ENCODE measurements at places on chromosomes 1 and 21.

GRCh38 chr1:29647581-29647980 lies 411.3 kb downstream of the PTPRU start:
- H3K27ac ChIP-seq: no peak overlapping the region
- no peak for DNase-seq
- H3K4me1 ChIP-seq: no peaks in the 10 kb centered on the region
- H3K27me3 ChIP-seq: no peaks in the 10 kb centered on the region

DNA sequence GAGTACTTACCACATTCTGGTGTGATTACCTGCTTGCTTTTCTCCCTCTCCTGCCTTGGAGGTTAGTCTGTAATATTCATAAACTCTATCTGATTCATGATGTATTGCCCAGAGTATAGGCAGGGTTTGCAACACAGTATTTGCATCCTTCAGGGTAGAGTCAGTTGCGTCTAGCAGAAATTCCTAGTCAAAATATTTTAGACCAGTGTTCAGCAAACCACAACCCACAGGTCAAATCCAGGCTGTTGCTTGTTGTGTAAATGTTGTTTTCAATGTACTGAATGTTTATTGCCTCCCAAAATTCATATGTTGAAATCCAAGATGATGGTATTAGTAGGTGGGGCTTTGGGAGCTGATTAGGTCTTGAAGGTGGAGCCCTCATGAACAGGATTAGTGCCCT lies 82.9 kb downstream of the NGF start:
- no peaks in the 10 kb centered on the region for H3K36me3 ChIP-seq
- no peaks in the 10 kb centered on the region for H3K4me1 ChIP-seq
- no peak overlapping the region for H3K27ac ChIP-seq
- DNase-seq: no peak

GRCh38 chr21:33451634-33452071 lies 28.1 kb downstream of the TMEM50B start:
- no peaks in the 10 kb centered on the region for H3K36me3 ChIP-seq
- DNase-seq: no peak
- peak overlapping the region; percentile 70 for H3K27ac ChIP-seq
- H3K4me3 ChIP-seq: no peak overlapping the region
- no peaks in the 10 kb centered on the region for H3K27me3 ChIP-seq
- no peaks in the 10 kb centered on the region for H3K4me1 ChIP-seq

DNA sequence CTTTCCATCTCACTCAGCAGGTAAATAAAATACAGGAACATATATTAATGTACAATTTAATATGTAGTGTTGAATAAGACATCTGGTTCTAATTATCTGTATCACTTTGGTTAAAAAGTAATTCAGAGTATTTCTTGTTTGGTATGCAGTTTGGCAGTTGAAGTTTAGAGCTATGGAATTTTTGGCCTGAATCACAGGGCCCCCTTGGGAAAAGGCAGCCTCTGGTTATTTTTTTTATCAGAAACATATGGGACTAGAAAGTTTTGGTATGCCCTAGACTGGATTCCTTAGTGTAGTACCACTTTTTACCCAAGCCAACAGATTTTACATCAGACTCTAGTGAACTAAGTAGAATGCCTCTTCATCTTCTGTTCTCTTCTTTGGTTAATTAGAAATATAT lies 26.4 kb downstream of the CNST start:
- no peak overlapping the region for H3K4me3 ChIP-seq
- H3K27ac ChIP-seq: no peak overlapping the region
- H3K36me3 ChIP-seq: peaks cover 30% of the 10 kb centered on the region
- H3K27me3 ChIP-seq: no peaks in the 10 kb centered on the region
- no peaks in the 10 kb centered on the region for H3K4me1 ChIP-seq

GRCh38 chr1:2299131-2299627 lies 71.1 kb downstream of the SKI start:
- H3K27ac ChIP-seq: no peak overlapping the region
- no peaks in the 10 kb centered on the region for H3K4me1 ChIP-seq
- no peaks in the 10 kb centered on the region for H3K27me3 ChIP-seq
- no peak overlapping the region for H3K4me3 ChIP-seq
- H3K36me3 ChIP-seq: peaks cover 11% of the 10 kb centered on the region

GRCh38 chr1:85024736-85025135 lies 23.6 kb downstream of the MCOLN3 start:
- H3K27ac ChIP-seq: no peak overlapping the region
- no peak for DNase-seq
- no peaks in the 10 kb centered on the region for H3K36me3 ChIP-seq
- H3K4me3 ChIP-seq: no peak overlapping the region
- no peaks in the 10 kb centered on the region for H3K4me1 ChIP-seq
- no peaks in the 10 kb centered on the region for H3K27me3 ChIP-seq

DNA sequence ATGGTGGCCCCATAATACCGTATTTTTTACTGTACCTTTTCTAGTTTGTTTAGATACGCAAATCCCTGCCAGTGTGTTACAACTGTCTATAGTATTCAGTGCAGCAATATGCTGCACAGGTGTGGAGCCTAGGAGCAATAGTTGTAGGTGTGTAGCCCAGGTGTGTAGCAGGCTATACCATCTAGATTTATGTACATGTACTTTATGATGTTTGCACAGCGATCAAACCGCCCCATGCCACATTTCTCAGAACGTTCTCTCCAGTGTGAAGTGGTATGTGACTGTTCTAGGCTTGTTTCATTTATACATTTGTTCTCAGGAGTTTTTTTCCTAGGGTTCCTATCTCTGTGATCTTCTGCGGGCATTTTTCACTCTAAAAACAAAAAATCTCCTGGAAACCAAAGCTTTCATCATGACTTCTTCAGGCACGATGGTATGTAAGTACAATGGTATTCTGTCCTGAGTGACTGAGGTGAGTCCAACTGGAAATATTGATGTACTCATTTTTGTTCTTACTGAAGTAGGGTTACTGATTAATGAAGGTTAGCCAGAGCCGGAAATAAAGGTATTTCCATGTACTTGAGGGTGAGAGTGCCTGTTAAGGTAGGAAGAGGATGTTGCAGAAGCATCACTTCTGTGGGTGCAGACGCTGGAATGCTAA lies 153.0 kb downstream of the GABPA start:
- H3K27me3 ChIP-seq: no peaks in the 10 kb centered on the region
- H3K27ac ChIP-seq: peak overlapping the region; percentile 57
- peaks cover 4% of the 10 kb centered on the region for H3K4me1 ChIP-seq
- no peak overlapping the region for H3K4me3 ChIP-seq
- no peak for DNase-seq
- peaks cover 9% of the 10 kb centered on the region for H3K36me3 ChIP-seq

DNA sequence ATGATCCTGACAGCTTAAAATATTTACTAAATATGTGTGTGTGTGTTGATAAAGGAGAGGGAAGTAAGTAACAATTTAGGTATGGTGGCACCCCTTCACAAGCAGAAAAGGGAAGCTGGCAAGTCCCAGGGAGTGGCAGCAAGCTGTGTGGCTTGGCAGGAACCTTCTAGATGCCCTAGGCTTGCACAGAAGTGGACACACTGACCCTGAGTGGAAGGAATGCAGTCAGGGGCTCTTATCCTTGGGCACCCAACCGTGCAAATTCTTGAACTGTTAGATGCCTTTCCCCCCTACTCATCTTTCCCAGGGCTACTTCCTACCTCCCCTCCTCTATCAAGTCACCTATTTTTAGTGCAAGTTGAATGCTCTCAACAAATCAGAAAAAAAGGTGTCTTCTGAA lies 18.9 kb downstream of the ACP6 start:
- no peaks in the 10 kb centered on the region for H3K4me1 ChIP-seq
- H3K27me3 ChIP-seq: no peaks in the 10 kb centered on the region
- peaks cover 46% of the 10 kb centered on the region for H3K36me3 ChIP-seq
- DNase-seq: no peak
- no peak overlapping the region for H3K27ac ChIP-seq

DNA sequence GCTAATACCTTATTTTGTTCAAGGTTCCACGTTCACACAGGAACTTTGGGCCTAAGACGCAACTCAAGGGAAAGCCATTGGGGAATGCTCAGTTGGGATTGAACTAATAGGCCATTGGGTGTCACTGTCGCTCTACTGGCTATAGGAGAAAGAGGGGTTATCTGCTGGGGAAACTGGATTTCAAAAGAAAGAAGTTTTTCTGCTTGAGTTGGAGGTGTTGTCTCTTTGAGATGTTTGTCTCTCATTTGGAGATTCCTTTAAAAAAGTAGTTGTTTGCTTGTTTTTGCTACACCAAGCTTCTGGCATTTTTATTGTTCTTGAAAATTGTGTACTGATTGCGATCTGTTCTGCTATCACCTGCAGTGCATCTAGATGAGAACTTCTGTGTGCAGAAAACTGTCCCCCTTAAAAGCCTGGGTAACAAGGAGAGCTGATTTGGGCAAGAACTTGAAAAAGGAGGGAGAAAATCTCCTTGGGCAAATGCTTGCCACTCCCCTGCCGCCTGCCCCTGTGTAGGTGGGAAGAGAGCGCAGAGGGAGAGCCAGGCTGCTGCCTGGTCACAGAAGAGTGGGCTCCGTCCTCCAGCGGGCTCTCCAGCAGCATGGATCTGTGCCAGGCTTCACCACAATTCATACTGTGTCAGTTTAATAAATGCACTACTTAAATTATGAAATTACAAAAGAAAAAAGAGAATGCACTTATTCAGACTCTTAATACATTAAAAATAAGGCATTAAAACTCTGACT lies 39.9 kb downstream of the PEX14 start:
- H3K27ac ChIP-seq: no peak overlapping the region
- no peaks in the 10 kb centered on the region for H3K36me3 ChIP-seq
- no peak overlapping the region for H3K4me3 ChIP-seq
- DNase-seq: no peak
- H3K4me1 ChIP-seq: no peaks in the 10 kb centered on the region

DNA sequence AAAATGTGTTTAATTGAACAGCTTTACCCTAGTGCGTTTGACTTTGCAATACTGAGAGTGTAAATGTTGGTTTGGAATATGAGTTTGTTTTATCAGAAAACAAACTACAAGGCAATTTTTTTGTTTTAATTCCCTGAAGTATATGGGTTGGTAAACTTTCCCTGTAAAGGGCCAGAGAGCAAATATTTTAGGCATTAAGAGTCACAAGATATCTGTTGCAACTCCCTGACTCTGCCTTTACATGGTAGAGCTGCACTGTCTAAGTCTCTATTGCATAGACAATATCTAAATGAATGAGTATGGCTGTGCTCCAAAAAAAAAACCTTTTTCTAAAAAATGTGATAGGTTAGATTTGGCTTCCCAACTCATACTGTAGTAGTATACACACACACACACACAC lies 115.1 kb upstream of the PBX1 start:
- H3K27me3 ChIP-seq: no peaks in the 10 kb centered on the region
- H3K4me1 ChIP-seq: no peaks in the 10 kb centered on the region
- DNase-seq: no peak
- H3K27ac ChIP-seq: no peak overlapping the region

DNA sequence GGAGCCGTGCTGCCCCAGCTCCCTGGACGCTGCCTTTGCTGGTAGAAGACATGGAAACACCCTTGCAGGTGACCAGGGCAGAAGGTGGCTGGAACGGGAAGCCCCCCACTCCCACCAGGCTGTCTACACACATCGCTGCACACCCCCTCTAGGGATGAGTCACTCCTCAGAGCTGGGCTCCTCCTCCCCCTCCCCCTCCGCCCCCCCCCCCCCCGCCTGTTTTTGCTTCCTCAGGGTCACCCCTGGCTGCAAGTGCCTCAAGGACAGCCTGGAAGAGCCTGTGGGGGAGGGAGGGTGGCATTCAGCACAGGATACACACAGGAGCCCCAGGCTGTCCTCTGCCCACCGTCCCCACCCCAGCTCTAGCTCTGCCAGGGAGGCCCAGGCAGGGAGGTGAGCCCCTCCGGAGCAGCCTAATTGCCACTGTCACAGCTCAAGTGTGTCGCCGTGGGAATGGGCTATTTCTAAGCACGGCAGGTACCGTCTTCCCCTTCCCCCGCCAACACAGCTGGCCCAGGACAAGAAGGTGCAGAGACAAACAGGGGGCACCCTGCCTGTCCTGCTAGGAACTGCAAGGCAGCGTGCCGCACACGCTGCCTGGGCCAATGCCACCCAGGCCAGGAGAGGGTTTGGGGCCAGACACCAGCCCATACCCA lies 2.5 kb downstream of the FNDC10 start:
- H3K27me3 ChIP-seq: no peaks in the 10 kb centered on the region
- peaks cover 22% of the 10 kb centered on the region for H3K4me1 ChIP-seq
- DNase-seq: no peak
- H3K27ac ChIP-seq: no peak overlapping the region
- no peak overlapping the region for H3K4me3 ChIP-seq

DNA sequence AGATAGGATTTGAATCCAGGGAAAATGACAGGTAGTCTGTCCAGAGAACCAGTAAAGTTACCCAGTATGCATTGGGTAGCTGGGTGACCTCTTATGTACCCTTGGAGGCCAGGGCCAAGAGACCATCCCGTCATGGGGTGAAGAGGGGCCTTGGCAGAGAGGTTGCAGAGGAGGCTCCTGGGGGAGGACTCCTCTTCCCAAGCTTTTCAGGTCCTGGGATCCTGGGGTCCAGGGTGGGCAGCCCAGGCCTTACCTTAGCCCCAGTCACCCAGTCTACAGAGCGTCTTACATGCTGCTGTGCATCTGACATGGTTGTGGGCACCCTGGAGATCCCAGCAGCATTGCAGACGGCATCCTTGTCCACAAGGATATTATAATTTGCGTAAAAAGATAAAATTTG lies 14.0 kb downstream of the PMF1 start:
- H3K36me3 ChIP-seq: no peaks in the 10 kb centered on the region
- no peak overlapping the region for H3K4me3 ChIP-seq
- no peaks in the 10 kb centered on the region for H3K4me1 ChIP-seq
- DNase-seq: no peak

- H3K4me3 ChIP-seq: no peak overlapping the region
- no peaks in the 10 kb centered on the region for H3K36me3 ChIP-seq
- no peak overlapping the region for H3K27ac ChIP-seq
- no peaks in the 10 kb centered on the region for H3K4me1 ChIP-seq
Observed at GRCh38 chr21:29033301-29033700, 8.8 kb downstream of the USP16 start.

GRCh38 chr1:228358039-228358763 lies 48.4 kb downstream of the TRIM11 start:
- no peak for DNase-seq
- H3K4me1 ChIP-seq: no peaks in the 10 kb centered on the region
- H3K27ac ChIP-seq: no peak overlapping the region

DNA sequence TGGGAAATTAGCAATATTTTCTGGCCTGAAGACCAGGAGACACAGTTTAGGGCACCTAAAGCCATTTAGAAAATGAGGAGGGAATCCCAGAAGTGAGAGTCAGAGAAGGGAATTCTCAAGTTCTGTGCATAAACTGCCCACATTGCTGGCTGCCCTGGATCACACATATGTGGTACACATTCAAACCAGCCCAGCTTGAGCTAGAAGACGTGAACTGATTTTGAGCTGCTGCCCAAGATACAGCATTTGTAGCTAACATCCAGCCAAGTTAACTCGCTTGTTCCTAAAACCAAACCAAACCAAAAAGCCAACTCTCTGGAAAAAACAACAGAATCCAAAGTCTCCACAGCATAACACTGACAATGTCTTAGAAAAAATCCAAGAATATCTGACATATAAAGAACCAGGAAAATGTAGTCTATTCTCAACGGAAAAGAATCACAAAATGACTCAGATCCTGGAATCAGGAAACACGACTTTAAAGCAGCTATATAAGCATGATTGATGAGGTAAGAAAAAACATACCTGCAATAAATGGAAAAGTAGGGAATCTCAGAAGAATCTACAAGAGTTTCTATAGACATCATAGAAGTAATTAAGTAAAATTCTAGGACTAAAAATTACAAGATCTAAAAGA lies 18.2 kb upstream of the QSOX1 start:
- H3K4me3 ChIP-seq: no peak overlapping the region
- no peak overlapping the region for H3K27ac ChIP-seq
- DNase-seq: no peak
- H3K27me3 ChIP-seq: no peaks in the 10 kb centered on the region
- H3K4me1 ChIP-seq: no peaks in the 10 kb centered on the region
- H3K36me3 ChIP-seq: no peaks in the 10 kb centered on the region

GRCh38 chr1:189681252-189681919 lies 796.3 kb downstream of the BRINP3 start:
- no peaks in the 10 kb centered on the region for H3K27me3 ChIP-seq
- H3K36me3 ChIP-seq: no peaks in the 10 kb centered on the region
- H3K4me1 ChIP-seq: no peaks in the 10 kb centered on the region
- no peak for DNase-seq
- H3K4me3 ChIP-seq: no peak overlapping the region

Data from Peyer's patch (tissue), 4 donors.